ENCODE measurements at places on chromosomes 2 and 18.

GRCh38 chr2:160783474-160783873 lies 289.9 kb upstream of the RBMS1 start:
- no peak for DNase-seq

GRCh38 chr2:54558188-54559005 lies 102.3 kb downstream of the SPTBN1 start:
- peak; percentile 48 for DNase-seq

GRCh38 chr2:96877631-96878092 lies 7.8 kb upstream of the SEMA4C start:
- DNase-seq, result no peak

DNA sequence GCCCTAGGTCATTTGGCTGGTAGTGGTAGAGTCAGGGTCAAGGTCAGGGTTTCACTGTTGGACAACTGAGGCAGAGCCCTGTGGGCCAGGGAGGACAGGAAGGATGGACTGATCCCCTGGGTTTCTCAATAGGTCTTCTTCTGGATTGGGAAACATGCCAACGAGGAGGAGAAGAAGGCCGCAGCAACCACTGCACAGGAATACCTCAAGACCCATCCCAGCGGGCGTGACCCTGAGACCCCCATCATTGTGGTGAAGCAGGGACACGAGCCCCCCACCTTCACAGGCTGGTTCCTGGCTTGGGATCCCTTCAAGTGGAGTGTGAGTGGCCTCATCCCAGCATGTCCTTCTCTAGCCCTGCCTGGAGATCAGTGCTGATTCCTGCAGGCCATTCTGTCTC lies 18.1 kb downstream of the VIL1 start:
- no peak for DNase-seq

GRCh38 chr2:206457188-206457634 lies 13.9 kb downstream of the ADAM23 start:
- DNase-seq, result no peak

DNA sequence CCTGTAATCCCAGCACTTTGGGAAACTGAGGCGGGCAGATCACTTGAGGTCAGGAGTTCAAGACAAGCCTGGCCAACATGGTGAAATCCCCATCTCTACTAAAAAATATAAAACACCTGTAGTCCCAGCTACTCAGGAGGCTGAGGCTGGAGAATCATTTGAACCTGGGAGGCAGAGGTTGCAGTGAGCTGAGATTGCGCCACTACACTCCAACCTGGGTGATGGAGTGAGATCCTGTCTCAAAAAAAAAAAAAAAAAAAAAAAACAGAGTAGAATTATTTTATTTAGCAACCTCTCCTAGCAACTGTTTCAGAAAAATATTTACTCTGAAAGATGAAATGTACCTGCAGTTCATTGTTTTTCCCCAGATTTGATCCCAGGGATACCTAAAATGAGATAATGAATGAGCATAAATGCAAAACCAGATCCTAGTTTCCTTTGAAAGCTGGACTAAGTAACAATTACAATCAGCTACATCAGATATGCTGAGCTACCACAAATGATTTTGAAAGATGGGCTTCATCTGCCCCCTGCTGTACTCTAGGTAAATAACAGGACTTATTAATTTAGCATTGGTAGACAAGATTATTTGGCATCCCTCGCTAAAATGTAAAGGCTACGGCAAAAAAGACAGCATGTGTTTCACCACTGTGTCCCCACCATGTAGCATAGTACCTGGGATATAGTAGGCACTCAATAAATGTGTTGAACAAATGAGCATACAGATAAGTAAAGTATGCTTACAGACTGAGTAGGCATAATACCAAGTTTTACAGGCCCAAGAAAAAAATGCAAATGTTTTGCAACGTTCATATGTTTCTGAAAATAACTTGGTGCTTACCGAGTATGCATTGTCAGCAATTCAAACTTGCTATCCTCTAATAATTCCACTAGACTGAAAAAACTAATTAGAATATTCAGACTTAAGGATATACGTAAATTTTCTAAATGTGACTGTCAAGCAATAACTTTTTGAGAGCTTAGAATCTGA lies 102.5 kb downstream of the ATL2 start:
- no peak for DNase-seq

- DNase-seq, result no peak
Measured at GRCh38 chr2:127638361-127639110, 7.4 kb upstream of the GPR17 start.

DNA sequence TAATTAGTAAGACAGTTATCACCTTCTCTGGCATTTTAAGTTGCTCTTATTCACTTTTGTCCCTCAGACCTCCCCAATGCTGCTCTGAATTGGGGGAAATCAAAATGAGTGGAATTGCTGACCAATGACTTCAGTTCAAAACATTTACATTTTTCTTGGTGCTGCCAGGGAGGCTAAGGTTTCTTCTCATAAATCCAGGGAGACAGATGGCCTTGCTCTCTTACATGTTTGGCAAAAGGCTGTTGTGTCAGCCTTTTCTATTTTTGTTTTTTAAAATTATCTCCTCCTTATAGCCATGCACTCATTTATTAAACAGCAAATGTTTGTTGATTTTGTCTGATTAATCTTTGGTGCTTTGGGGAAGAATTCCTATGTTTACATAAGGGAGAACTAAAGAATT lies 82.0 kb downstream of the GALNT13 start:
- no peak for DNase-seq

GRCh38 chr2:209901172-209901571 lies 101.3 kb upstream of the RPE start:
- no peak for DNase-seq

DNA sequence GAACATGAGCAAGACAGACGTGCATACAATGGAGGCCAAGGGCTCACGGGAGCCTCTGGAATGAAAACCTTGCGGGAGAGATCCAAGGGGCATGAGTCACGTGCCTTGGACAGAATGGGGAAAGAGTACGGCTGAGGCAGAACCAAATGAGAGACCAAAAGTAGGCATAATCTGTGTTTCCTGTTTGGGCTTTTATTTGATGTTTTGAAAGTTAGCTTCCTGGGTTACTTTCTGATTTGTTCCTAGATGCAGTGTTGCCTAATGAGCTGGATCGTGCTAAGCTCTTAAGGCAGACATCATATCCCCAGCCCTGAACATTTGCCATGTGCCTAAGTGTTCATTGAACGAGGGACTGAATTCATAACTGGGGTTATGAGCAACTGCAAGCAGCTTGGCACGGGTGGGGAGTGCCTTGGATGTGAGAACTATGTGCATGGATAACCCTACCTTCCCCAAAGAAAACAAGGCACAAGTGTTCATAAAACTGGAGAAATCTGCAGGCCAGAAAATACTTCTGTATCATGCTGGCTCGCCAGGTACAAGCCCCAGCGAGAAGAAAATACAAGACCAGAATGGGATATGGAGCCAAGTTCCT lies 60.3 kb upstream of the RPL31 start:
- no peak for DNase-seq

DNA sequence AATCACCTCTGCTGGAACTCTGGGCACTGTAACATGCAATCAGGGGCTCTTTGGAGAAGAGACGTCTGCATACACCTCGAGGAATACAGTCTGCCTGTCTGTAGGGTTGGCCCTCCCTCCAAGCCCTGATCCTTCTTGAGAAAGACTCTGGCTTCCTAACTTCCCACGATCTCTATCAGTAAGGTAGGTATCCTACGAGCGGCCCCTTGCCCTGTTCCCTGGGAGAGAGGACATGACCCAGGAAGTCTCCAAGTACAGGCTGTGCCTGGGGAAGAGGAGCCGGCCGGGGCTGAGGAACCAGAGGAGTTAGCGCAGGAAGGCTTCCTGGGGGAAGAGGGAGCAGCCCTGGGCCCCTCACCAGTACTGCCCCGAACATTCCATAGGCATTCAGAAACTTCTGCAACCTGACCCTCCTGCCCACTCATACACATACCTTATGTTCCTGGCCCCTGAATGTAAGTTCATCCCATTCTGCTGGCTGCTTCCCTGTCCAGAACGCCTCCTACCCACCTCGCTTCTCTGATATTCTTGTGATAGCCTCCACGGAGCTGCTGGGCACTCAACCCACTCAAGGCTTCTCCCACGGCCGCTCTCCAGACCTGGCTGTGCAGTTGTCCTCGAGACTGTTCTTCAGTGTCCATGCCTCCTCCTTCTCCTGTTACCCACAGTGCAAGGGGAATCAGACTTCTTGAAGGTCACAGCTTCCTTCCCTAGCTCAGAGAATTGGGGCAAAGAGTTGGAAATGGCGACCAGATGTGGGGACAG lies 116.1 kb downstream of the CYP26B1 start:
- no peak for DNase-seq

DNA sequence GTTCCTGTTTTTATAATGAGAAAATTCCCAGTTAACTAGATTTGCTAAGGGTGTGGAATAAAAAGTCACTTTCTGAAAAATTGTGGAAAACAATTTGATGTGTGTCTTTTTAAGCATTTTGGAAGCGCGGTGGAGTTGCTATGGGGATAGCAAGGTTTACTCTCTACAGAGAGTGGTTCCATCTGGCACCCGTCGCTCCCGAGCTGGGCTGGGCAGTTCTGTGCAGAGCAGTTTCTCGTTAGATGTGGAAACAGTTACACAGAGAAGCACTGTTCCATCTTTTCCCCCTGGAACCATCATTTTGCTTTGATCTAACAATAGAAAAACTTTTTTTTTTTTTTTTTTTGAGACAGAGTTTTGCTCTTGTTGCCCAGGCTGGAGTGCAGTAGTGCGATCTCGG lies 17.4 kb downstream of the LDLRAD4 start:
- no peak for DNase-seq

GRCh38 chr18:12076424-12077140 lies 17.1 kb upstream of the ANKRD62 start:
- no peak for DNase-seq

- DNase-seq, result no peak
Measured at GRCh38 chr2:240732911-240733622, 41.4 kb downstream of the AQP12A start.

GRCh38 chr2:7117076-7117475 lies 199.9 kb downstream of the RNF144A start:
- DNase-seq, result no peak

GRCh38 chr2:182664212-182664611 lies 51.8 kb upstream of the DNAJC10 start:
- DNase-seq, result no peak

GRCh38 chr2:54176577-54176976 lies 61.2 kb downstream of the ACYP2 start:
- DNase-seq, result no peak

DNA sequence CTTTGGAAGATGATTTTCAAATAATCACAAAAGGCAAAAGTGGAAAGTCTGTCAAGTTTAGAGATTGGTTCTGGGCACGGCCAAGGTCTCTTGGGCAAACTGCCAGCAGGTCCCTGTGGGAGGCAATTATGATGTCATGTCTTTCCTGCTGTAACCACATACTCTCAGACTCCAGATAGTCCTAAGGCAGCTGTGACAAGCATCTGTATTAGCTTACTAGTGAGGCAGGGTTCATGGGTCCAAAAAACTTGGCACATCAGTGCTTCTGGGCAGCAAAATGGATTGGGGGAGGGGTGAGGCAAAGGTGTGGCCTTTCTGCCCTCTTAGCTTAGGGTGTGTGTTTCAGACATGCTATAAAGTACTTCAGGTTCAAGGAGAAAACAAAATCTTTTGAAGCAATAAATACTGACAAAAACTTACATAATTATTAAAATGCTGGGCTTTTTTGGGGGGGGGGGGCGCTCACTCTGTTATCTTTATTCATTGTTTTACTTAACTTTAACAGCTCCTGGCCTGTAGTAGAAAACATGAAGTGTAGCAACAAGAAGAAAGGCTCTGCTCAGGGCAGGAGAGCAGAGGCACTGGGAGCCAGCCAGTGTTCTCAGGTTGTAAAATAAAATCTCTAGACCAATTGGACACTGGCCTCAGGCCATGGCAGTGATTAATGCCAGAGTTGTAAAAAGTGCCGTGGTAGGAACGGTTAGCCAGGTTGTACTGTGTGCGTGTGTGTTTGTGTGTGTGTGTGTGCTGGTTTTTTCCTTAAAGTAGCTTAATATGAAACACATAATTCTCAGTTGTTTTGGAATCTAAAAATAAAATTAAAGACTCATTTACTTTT lies 14.3 kb upstream of the TANC1 start:
- no peak for DNase-seq

GRCh38 chr2:174826051-174826450 lies 61.8 kb upstream of the CHRNA1 start:
- DNase-seq, result no peak

DNA sequence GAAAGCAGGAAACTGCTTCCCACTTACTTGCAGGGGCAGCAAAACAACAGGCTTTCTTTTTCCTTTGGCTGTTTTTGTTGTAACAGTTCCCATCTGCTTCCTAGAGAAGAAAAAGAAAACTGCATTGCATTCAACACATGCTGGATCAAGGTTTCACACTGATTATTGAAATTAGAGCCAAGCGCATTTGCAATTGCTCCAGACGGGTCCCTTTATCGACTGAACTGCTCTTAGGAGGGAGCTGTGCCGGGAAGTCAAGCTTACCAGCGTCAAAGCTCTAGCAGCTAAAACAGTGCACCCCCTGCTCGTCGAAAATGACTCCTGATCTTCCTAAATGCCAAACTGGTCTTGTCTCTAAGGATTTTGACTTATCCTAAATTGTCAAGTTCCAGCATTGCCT lies 164.0 kb upstream of the SESTD1 start:
- DNase-seq, result no peak

DNA sequence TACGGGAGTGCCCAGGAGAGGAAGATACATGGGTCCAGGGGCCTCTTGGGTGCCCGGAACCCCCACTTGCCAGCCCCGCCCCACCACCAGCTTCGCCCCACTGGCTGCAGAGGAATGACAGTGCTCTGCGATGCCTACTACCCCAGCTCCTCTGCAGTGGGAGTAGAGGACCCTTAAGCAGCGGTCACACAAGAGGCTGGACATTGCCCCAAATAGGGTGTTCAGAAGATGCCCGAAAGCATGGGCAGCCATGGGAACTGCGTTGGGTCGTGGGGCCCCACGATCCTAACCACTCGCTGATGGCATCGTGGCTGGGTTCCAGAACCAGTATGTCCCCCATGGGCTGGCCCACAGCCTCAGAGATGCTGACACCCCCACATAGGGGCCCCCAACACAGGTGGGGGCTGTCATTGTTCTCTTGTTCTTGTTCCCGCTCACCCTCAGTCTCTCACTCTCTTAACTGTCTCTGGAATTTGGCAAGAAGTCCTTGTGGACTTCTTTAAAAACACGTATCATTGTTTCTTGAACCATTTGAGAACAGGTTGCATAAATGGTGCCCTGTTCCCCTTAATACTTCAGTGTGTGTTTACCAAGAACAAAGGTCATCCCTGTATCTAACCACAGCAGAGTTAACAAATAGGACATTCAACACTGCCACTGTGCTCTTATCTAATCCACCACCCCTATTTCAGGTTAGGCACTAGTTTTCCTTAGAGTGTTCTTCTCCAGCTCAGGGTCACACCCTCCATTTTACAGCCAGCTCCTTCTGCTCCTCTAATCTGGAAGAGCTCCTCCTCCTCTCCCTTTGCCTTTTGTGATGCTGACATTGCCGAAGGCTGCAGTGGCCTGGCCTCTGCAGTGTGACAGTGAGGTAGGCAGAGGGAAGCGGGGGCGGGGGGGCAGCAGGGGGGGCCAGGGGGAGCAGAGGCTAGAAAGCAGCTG lies 76.3 kb downstream of the STPG4 start:
- DNase-seq, result no peak

- DNase-seq, result no peak
Measured at GRCh38 chr2:94994063-94994913, 31.2 kb upstream of the MAL start.

GRCh38 chr2:65550246-65550645 lies 117.8 kb upstream of the SPRED2 start:
- no peak for DNase-seq

- no peak for DNase-seq
Measured at GRCh38 chr2:31384771-31385276, 29.7 kb downstream of the XDH start.

GRCh38 chr2:238585836-238586821 lies 159.4 kb downstream of the ASB1 start:
- DNase-seq, result no peak
